ENCODE measurements at places on chromosomes 4 and X.

DNA sequence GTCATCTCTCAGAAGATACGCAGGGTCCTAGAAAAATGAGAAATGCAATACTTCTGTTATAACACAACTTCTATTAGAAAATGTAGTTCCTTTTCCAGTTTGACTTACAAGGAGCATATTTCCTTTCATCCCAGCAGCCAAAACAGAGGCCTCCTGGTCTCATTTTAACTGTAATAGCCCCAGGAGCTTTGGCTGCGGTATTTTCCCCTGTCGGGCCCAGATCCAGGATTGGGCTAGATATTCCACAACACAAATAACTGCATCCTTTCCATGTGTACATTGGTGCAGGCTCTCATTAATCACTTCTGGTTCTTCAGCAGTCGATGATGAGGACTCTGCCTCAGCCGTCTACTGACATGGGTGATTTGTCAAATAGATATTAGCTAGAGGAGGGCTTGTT lies 166.1 kb downstream of the TENM3 start:
- DNase-seq, result no peak

GRCh38 chr4:73964862-73965611 lies 16.8 kb downstream of the PF4 start:
- DNase-seq, result no peak

GRCh38 chrX:67781132-67781531 lies 237.3 kb downstream of the AR start:
- DNase-seq, result no peak

GRCh38 chrX:79080141-79080540 lies 64.3 kb upstream of the GPR174 start:
- no peak for DNase-seq

DNA sequence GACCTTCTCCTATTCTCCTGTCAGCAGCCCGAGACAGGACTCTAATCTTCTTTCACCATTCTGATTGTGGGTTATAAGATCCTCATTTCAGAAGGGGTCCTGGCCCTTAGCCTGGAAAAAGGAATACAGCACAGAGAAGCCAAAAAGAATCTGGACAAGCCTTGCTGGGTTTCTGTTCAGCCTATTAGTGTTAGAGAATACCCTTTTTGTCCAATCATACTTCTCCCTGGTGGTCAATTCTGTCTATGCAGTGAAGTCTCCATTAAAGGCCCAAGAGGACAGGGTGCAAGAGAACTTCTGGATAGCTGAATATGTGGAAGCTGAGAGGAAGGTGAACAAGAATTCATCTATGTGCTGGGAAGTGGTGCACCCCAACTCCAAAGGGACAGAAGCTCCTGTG lies 105.7 kb upstream of the AGA start:
- no peak for DNase-seq

GRCh38 chrX:10617186-10617998 lies 3.0 kb downstream of the MID1 start:
- no peak for DNase-seq

DNA sequence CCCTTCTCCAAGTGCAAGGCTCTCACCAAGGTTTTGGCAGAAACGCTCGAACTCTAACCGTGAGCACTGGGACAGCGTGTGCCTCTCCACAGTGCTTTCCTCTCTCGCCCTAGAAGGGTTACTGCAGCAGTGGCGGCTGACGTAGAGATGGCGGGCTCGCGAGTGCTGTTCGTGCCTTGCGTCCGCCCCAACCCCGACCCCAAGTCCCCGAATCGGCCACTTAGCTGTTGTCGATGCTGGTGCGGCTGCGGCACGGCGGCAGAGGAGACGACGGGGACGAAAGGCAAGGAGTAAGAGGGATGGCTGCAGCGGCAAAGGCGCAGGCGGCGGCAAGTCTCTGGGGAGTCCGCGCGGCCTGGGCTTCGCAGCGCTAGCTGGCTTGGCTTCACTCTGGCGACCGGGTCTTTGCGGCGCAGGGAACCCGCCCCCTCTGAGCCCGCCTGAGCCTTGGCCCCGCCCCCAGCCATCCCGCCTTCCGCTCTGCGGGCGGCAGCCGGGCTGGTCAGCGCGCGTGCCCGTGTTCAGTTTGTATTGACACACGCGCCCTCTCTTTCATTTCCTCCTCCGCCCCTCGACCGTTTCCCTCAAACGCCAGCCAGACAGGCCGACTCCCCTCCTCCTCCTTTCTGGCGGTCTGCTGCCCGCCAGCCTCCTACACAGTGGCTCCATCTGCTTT lies at the start of gene SPIN4:
SPIN4 (minus strand) TSS at position 392 of the 676 bp plus-strand sequence. CDS start 513 bp downstream, outside the sequence.
- peak; percentile 85 for DNase-seq

- DNase-seq, result no peak
Measured at GRCh38 chr4:126783191-126783590, 849.6 kb upstream of the INTU start.

DNA sequence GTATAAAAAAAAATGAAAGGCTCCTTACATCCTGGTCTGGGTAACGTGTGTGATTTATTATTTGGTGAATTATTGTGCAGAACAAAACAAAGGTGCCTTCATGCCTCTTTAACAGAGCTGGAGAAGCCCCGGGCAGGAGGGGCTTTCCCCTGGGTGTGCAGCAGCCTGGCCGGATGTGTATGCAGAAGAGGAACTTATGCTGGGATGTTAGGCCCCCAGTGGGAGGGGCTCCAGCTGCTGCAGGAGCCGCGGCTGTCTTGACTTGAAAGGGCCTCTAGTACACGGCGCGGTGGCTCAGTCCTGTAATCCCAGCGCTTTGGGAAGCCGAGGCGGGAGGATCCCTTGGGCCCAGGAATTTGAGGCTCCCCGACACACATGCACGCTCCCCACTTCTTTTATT lies 16.0 kb downstream of the CCNQ start:
- peak; percentile 75 for DNase-seq

GRCh38 chrX:39504227-39504626 lies 593.5 kb downstream of the BCOR start:
- DNase-seq, result no peak

- DNase-seq, result no peak
Measured at GRCh38 chr4:26788341-26788733, 72.3 kb upstream of the STIM2 start.

GRCh38 chr4:1033840-1034551 lies 22.6 kb downstream of the FGFRL1 start:
- DNase-seq, result no peak

- DNase-seq, result no peak
Measured at GRCh38 chr4:130563185-130563888, 1467.4 kb downstream of the C4orf33 start.

GRCh38 chrX:70089604-70090297 lies 27.5 kb downstream of the OTUD6A start:
- DNase-seq, result no peak

DNA sequence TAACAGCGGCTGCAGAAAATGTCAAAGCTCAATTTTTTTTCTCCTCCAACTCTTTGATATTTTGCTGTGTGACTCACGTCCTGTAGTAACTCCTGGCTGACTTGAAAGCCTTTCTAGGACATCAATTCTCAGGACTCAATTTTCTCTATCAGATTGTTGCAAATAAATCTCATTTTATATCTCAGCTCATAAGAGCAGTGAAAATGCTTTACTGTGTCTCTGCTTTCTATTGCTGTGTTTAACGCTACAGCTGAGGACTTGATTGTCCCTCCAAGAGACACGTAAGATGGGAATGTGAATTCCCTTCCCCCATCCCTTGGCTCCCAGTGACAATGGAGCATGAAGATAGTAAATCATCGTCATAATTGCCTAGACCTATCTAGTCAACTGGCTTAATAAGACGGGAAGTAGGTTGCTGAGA lies 20.5 kb upstream of the CBR4 start:
- DNase-seq, result no peak

- DNase-seq, result no peak
Measured at GRCh38 chr4:33626221-33626620, 2618.1 kb downstream of the ARAP2 start.

DNA sequence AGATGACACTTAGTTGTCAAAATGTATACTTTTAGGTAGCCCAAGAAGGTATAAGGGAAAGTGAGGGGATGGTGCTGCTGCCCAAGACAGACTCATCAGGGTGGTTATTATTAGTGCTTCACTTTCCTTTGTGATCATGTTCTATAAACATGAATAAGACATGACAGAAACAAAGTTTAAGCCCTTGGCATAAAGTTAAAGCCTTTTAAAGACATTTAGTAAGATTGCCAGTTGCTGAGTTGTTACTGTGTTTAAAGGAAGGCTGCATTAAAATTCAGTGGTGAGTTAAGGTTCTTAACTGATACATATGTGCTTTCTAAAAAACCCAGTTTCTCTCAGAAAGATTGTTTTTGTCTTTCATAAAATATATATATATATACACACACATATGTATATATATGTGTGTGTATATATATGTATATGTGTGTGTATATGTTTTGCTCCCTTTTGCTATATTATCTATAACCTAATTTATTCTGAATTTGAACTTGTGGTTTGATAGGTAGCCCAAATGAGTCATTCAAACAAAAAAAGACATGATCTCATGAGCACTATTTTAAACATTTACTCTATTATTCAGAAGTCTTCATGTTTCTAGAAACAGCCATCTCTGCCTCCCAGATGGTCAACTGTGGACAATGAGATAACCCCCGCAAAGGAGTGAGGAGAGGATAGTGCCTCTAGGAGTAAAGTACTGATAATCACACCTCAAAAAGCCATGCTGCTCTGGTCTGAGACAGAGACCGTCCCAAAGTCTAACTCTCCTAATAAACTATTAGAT lies 98.1 kb upstream of the OTUD4 start:
- DNase-seq, result no peak

DNA sequence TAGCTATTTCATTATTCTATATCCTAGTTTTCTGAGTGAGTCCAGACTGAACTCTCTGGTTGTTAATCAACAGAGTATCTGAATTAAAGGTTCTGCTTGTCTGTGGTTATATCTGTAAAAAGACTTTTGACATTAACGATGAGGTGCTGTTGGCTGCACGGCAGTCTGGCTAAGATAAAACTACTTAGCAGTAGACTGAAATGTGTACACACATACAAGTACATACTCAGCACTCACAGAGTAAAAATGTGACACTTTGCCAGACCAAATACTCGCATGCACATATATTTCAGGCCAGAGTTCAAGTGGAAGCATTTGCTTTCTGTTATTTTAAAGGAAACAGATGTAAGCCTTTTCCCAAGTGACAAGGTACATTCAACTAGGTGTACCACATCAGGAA lies 80.5 kb downstream of the PRDM5 start:
- DNase-seq, result no peak

DNA sequence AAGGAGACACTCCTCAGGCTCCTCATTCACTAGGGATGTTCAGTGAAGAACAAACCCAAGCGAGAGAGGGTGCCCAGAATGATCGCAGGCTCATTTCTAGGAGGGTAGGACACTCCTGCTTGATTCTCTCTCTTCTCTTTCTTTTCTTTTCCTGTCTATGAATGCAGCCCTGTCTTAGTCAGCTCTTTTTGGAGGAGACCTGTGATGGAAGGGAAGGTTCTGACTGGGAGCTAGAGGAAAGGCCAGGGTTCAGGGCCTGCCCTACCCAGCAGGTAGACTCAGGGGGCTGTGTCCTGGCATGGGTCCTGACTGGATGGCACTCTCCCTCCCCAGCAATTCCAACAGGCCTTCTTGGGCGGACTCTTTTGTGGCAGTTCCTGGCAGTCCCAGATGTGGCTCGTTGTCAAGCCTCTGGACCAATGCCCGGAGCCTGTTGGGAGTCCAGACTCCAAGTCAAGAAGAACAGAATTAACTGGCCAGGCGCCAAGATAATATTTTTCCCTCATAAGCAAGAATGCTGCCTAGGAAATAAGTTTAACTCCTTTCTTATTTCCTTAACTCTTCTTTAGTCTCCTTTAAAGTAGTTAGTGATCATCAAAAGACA lies 139.4 kb upstream of the SCML1 start:
- DNase-seq, result no peak

GRCh38 chr4:152255437-152255836 lies 280.5 kb downstream of the FBXW7 start:
- no peak for DNase-seq

DNA sequence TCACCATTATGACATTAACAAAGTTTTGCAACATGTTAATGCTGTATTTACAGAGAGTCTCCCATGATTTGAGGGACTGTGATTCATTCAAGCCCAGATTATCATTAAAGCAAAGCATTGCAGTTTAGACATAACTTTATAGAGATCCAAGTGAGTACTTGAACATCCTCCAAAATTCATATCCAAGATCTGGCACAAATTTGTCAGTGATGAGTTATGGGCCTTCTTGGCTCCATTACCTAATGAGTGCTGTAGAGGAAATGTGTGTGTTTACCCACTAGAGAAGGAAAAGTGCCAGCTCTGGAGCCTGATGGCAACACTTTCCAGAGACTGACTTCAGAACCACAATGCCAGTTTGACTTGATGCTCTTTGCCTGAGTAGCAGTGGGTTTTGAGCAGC lies 432.3 kb downstream of the GALNTL6 start:
- DNase-seq, result no peak

GRCh38 chrX:132270699-132271098 lies 51.5 kb upstream of the RAP2C start:
- DNase-seq, result no peak

DNA sequence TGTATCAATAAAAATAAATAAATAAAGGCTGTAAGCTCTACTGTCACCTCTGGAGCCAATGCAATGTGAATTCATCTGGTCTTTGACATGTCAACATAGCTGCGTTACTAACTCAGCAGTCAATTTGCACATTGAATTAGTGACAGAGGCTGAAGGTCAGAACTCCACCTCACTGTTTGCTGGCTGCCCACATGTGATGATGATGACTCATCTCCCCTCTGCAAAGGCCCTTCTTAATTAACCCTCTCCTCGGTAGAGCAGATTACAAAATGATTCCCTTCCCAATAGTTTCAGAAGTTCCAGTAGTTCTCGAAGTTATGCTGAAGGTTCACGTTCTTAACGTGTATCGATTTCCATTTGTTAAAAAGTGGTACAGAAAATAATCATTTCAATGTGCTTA lies 1626.0 kb upstream of the TENM3 start:
- no peak for DNase-seq

GRCh38 chr4:8117278-8117682 lies 41.3 kb downstream of the ABLIM2 start:
- DNase-seq, result peak; percentile 13

GRCh38 chr4:182248295-182248694 lies 5.1 kb downstream of the TENM3 start:
- no peak for DNase-seq

GRCh38 chr4:87105101-87105845 lies 115.1 kb downstream of the KLHL8 start:
- no peak for DNase-seq

- DNase-seq, result no peak
Measured at GRCh38 chr4:153782581-153782980, 6.3 kb downstream of the SFRP2 start.

- DNase-seq, result no peak
Measured at GRCh38 chr4:147689067-147689466, 5.1 kb upstream of the PRMT9 start.

DNA sequence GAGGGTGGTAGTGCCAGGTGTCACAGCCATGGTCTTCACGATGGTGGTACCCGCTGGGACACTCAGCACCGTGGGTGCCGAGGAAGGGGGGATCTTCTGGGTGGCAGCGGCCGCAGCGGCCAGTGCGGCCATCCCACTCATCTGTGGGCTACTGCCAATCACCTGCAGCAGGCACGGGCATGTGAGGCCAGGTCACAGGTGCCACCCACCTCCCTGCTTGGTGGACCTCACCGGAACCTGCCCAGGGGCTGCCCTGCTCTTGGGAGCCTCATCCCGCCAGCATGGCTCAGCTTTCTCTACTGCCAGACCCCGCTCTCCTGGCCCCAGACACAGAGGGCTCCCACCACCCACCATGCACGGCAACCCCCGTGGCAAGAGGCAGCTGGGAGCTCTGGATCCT lies 13.0 kb downstream of the HCFC1 start:
- no peak for DNase-seq

- no peak for DNase-seq
Measured at GRCh38 chr4:107388736-107389274, 331.2 kb downstream of the PAPSS1 start.

- no peak for DNase-seq
Measured at GRCh38 chr4:169870507-169870906, 112.8 kb upstream of the HPF1 start.
